Activated T-cell treated with anti-CD3 and anti-CD28 coated beads, Interleukin-2, amount 50 U/mL, for 72 hours (primary cell): ENCODE measurements at places on chromosomes 16 and 17. TPM values are rescaled to one million over a fixed set of nuclear protein-coding genes. Genes with fewer than 3 reads are reported as not detected.

The RCVRN gene
- not detected for total RNA-seq

The KRT39 gene
- not detected for total RNA-seq

The ABCA9 gene
- total RNA-seq = 0.09 TPM

The AGRP gene
- not detected for total RNA-seq

The GPR139 gene
- total RNA-seq = not detected

The SRP68 gene
- 144 TPM for total RNA-seq

The RNU2-1 gene
- total RNA-seq = 4,759 TPM

The MAPT gene
- 2.1 TPM for total RNA-seq

The TBX4 gene
- total RNA-seq = not detected

The TTYH2 gene
- 7.2 TPM for total RNA-seq

The TMEM88 gene
- total RNA-seq = 5.2 TPM

The NAGS gene
- 1.8 TPM for total RNA-seq

The CLEC3A gene
- total RNA-seq = not detected

The CPHXL2 gene
- total RNA-seq = not detected

The MMP25 gene
- 2.3 TPM for total RNA-seq

- H3K4me1 ChIP-seq = peaks cover 66% of the 10 kb centered on the region
- peaks cover 24% of the 10 kb centered on the region for H3K36me3 ChIP-seq
- H3K27me3 ChIP-seq = peaks cover 5% of the 10 kb centered on the region
- peak overlapping the region; percentile 99 for H3K4me3 ChIP-seq
- H3K27ac ChIP-seq = peak overlapping the region; percentile 88
Observed at GRCh38 chr16:84614968-84615813, 2.7 kb downstream of the COTL1 start.

GRCh38 chr16:55482056-55482455 lies 3.1 kb downstream of the MMP2 start:
- no peaks in the 10 kb centered on the region for H3K4me1 ChIP-seq
- DNase-seq = no peak
- no peak overlapping the region for H3K27ac ChIP-seq
- peaks cover 51% of the 10 kb centered on the region for H3K27me3 ChIP-seq
- no peaks in the 10 kb centered on the region for H3K36me3 ChIP-seq
- H3K4me3 ChIP-seq = no peak overlapping the region

DNA sequence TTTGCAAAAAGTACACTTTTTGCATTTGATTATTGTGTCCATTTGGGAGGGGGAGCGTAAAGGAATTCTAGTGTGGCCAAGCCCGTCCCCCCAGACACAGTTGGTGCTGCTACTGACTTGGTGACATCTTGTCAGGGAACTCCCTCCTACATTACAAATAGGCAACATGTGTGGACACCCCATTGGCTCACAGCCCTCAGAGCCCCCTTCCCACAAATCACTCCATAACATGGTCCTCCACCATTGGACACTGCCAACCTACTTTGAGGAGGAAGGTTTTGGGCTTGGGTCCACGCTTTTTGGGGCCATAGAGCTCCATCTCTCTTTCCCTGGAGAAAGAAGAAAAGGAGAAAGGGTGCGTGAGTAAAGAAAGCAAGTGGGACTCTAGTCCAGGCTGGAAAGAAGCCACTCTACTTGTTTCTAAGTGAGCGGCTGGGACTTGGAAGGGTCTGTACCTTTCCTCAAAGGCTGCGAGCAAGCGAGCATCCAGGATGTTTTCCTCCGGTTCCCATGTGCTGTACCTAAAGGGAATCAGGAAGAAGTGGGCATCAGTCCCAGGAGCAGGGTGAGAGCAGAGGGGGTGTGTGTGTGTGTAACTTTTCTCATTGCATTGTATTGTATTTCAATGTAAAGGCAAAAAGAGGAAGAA lies 958 bp downstream of the CBX8 start:
- no peaks in the 10 kb centered on the region for H3K36me3 ChIP-seq
- peaks cover 36% of the 10 kb centered on the region for H3K4me1 ChIP-seq
- no peak for DNase-seq
- peaks cover 33% of the 10 kb centered on the region for H3K27me3 ChIP-seq

GRCh38 chr17:6577686-6578263 lies 21.4 kb upstream of the PITPNM3 start:
- H3K36me3 ChIP-seq = peaks cover 1% of the 10 kb centered on the region
- no peaks in the 10 kb centered on the region for H3K27me3 ChIP-seq
- no peak overlapping the region for H3K4me3 ChIP-seq
- DNase-seq = no peak
- H3K4me1 ChIP-seq = peaks cover 21% of the 10 kb centered on the region
- H3K27ac ChIP-seq = no peak overlapping the region

- no peak for DNase-seq
- H3K27ac ChIP-seq = peak overlapping the region; percentile 41
- H3K27me3 ChIP-seq = no peaks in the 10 kb centered on the region
- peaks cover 12% of the 10 kb centered on the region for H3K4me1 ChIP-seq
Observed at GRCh38 chr17:64154313-64154695, 24.4 kb upstream of the ERN1 start.

DNA sequence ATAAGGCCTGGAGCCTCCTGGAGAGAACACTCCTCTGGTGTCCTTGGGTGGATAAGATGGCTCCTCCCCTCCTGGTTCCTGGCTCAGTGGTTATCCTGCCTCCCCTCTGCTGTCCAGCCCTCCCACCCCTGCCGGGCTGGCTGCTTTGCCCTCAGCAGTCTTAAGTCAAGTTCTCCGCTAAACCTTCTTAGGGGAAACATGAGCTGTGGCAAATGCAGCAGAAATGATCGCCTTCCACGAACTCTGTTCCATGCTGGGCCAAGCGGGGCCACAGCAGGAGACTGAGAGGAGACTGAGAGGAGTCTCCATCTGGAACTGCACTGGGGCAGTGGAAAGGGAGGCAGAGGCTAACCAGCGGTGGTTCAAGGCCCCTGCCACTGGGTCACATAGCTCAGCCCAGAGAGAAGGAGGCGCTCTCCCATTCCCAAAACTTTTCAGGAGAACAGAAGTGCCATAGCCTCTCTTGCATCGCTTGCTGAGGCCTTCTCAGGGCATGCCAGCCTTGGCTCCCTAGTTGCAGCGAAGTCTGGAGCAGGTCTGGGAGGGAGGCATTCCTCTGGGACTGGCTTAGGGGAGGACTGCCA lies 26.9 kb downstream of the TNS4 start:
- H3K4me1 ChIP-seq = peaks cover 20% of the 10 kb centered on the region
- no peak overlapping the region for H3K27ac ChIP-seq
- DNase-seq = no peak
- peaks cover 3% of the 10 kb centered on the region for H3K27me3 ChIP-seq

GRCh38 chr17:9833922-9834321 lies 8.2 kb downstream of the GLP2R start:
- peaks cover 24% of the 10 kb centered on the region for H3K27me3 ChIP-seq
- no peak for DNase-seq

- H3K27ac ChIP-seq = no peak overlapping the region
- peaks cover 4% of the 10 kb centered on the region for H3K4me1 ChIP-seq
- H3K4me3 ChIP-seq = no peak overlapping the region
Observed at GRCh38 chr16:492211-492875, 35.2 kb upstream of the CAPN15 start.

DNA sequence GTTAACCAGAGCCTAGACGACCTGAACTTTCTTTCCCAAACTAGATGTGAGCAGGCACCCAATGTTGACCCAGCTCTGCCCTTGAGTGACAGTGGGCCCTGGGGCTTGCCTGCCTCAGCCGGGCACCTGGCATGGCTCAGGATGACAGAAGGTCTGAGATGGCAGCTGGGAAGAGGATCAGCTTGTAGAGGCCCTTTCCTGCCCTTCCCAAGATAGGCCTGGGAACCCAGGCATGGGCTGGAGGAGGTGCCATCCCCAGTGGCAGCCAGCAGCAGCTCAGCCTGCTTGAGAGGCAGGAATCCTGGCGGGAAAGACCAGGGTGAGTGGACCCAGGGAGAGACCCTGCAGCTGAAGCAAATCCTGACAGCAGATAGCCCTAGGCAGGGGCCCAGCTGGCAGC lies 59.1 kb downstream of the PIPOX start:
- no peaks in the 10 kb centered on the region for H3K36me3 ChIP-seq
- no peak overlapping the region for H3K4me3 ChIP-seq
- no peak for DNase-seq
- H3K4me1 ChIP-seq = peaks cover 11% of the 10 kb centered on the region
- no peak overlapping the region for H3K27ac ChIP-seq
- H3K27me3 ChIP-seq = no peaks in the 10 kb centered on the region

DNA sequence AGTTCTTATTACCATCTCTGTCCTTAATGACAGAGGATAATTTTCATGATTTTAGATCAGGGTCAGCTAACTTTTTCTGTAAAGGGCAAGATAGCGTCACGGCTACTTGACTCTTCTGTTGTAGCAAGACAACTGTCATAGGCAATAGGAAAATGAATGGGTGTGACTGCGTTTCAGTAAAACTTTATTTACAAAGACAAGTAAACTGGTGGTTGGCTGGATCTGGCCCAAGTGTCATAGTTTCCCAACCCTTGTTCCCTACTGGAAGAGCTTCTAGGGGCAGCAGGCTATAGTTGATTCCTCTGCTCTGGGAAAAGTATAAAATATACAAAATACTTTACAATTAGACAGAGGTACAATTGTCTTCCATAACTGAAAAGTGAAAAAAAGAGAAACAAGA lies 50.6 kb upstream of the VPS4A start:
- H3K4me3 ChIP-seq = no peak overlapping the region
- H3K36me3 ChIP-seq = no peaks in the 10 kb centered on the region
- no peaks in the 10 kb centered on the region for H3K4me1 ChIP-seq
- H3K27ac ChIP-seq = no peak overlapping the region

- H3K4me3 ChIP-seq = no peak overlapping the region
- H3K27ac ChIP-seq = peak overlapping the region; percentile 29
- no peaks in the 10 kb centered on the region for H3K4me1 ChIP-seq
Observed at GRCh38 chr16:66378741-66379570, 12.5 kb downstream of the CDH5 start.

- peaks cover 95% of the 10 kb centered on the region for H3K27me3 ChIP-seq
- H3K4me1 ChIP-seq = peaks cover 52% of the 10 kb centered on the region
- no peak within 1 kb of the TSS for H3K4me3 ChIP-seq
Observed at GRCh38 chr17:48589831-48590606, at the start of gene HOXB3. HOXB3 (minus strand) TSS chr17:48590241; CDS start chr17:48552474, 37,767 bp downstream.

GRCh38 chr16:4401510-4401909 lies 14.9 kb downstream of the CORO7 start:
- H3K4me1 ChIP-seq = no peaks in the 10 kb centered on the region
- DNase-seq = no peak
- H3K4me3 ChIP-seq = no peak overlapping the region
- no peaks in the 10 kb centered on the region for H3K27me3 ChIP-seq
- peaks cover 10% of the 10 kb centered on the region for H3K36me3 ChIP-seq
- no peak overlapping the region for H3K27ac ChIP-seq

DNA sequence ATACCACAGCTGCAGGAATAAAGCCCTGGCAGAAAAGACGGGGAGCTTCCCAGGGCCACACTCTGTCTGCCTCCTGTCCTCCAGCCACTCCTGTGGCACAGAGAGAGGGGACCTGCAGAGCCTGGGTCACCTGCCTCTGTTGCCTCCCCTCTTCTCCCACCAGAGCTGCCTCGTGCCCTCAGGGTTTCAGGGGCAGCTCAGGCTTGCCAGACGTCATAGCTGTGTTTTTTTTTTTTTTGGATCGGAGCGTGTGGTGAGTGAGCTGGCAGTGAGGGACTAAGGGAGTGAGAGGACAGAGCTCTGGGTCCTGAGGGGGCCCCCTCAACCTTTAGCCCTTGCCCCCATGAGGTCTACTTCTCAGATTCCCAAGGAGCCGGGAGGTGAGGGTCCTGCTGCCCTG lies 2.1 kb downstream of the PIK3R6 start:
- no peak overlapping the region for H3K4me3 ChIP-seq
- H3K27ac ChIP-seq = no peak overlapping the region

GRCh38 chr16:60755907-60756306 lies 1280.3 kb downstream of the CDH8 start:
- H3K4me3 ChIP-seq = no peak overlapping the region
- H3K36me3 ChIP-seq = no peaks in the 10 kb centered on the region
- no peaks in the 10 kb centered on the region for H3K27me3 ChIP-seq
- H3K27ac ChIP-seq = no peak overlapping the region
- H3K4me1 ChIP-seq = no peaks in the 10 kb centered on the region

GRCh38 chr17:67605256-67605912 lies 112.4 kb upstream of the NOL11 start:
- H3K4me3 ChIP-seq = no peak overlapping the region
- no peak overlapping the region for H3K27ac ChIP-seq
- H3K36me3 ChIP-seq = no peaks in the 10 kb centered on the region
- no peak for DNase-seq
- peaks cover 6% of the 10 kb centered on the region for H3K4me1 ChIP-seq

- no peak for DNase-seq
- no peak overlapping the region for H3K27ac ChIP-seq
- H3K4me3 ChIP-seq = no peak overlapping the region
- H3K27me3 ChIP-seq = peaks cover 5% of the 10 kb centered on the region
- H3K4me1 ChIP-seq = peaks cover 16% of the 10 kb centered on the region
Observed at GRCh38 chr17:27802033-27802432, 1.7 kb upstream of the NOS2 start.

- H3K27ac ChIP-seq = no peak overlapping the region
- no peak overlapping the region for H3K4me3 ChIP-seq
- peaks cover 2% of the 10 kb centered on the region for H3K36me3 ChIP-seq
- no peak for DNase-seq
- H3K27me3 ChIP-seq = no peaks in the 10 kb centered on the region
Observed at GRCh38 chr16:56814537-56815432, 50.2 kb upstream of the SLC12A3 start.

DNA sequence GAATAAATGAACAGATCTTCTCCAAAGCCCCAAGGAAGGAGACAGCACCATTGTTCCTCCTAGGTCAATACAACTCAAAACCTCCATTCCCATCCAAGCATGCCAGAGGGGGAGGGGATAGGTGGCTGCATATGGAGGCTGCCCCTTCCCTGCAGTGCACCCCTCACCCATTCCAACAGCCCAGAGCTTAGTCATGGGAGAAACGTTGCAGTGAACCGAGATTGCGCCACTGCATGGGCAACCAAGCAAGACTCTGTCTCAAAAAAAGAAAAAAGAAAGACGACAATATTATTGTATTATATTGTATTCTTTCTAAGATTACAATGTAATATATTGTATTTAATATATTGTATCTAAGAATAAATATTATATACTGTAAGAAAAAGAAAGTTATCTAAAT lies 36.4 kb upstream of the CD300E start:
- no peak overlapping the region for H3K4me3 ChIP-seq
- H3K27me3 ChIP-seq = peaks cover 38% of the 10 kb centered on the region
- H3K4me1 ChIP-seq = peaks cover 8% of the 10 kb centered on the region
- DNase-seq = no peak
- no peaks in the 10 kb centered on the region for H3K36me3 ChIP-seq

GRCh38 chr16:89001117-89002027 lies 24.4 kb upstream of the CBFA2T3 start:
- peaks cover 13% of the 10 kb centered on the region for H3K36me3 ChIP-seq
- peaks cover 38% of the 10 kb centered on the region for H3K4me1 ChIP-seq
- no peak for DNase-seq
- H3K27me3 ChIP-seq = peaks cover 21% of the 10 kb centered on the region
- H3K4me3 ChIP-seq = no peak overlapping the region

DNA sequence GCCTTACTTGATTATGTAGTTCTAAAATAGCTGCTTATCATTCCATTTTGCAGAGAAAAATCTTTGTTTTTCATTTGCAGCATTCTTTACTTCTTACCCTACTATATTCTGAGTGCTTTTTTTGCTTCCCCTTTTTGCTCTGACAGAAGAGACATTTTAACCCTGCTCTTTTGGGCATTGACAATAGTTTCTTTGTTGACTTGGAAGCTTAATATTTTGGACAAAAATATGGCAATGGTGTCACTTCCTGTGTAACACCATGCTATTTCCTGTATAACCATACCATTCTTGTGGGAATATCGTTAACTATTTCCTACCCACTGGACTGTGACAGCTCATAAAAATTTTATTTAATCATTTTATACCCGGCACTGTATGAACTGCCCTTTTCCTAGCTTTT lies 747.1 kb downstream of the CDH8 start:
- DNase-seq = no peak
- H3K27me3 ChIP-seq = no peaks in the 10 kb centered on the region
- H3K4me3 ChIP-seq = no peak overlapping the region
- H3K36me3 ChIP-seq = no peaks in the 10 kb centered on the region
- no peak overlapping the region for H3K27ac ChIP-seq
